ENCODE measurements at places on chromosomes 5 and 9.
A peak's percentile ranks its signal among the peaks of the same experiment; 100 is the strongest.

DNA sequence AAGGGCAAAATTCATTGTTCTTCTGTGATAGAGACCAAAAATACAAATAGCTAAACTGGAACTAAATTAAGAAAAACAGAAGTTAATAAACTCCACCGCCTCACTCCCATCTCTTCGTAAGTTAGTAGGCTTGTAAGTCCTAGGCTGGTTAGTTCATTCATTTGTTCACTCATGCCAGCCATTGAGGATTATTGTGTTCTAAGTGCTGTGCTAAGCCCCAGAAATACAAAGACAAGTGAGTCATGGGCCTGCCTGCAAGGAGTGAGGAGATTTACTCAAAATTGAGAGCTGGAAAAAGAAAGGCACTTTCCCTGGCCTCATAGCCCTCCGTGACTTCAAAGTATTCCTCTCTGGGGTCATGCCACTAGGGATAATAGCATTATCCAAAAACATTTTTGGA is 8.5 kb downstream of the DOCK8 start:
- DNase-seq, result no peak

GRCh38 chr9:129322022-129322621 is 144.1 kb upstream of the IER5L start:
- peak; percentile 64 for DNase-seq

GRCh38 chr5:80569961-80570786 is at the start of gene ANKRD34B:
Gene ANKRD34B (minus strand): TSS chr5:80570280. CDS start chr5:80560019, 10,261 bp downstream.
- DNase-seq, result no peak

- DNase-seq, result no peak
Measured at GRCh38 chr5:31577438-31577837, 45.3 kb downstream of the C5orf22 start.

- DNase-seq, result no peak
Measured at GRCh38 chr5:167665841-167666375, 625.5 kb upstream of the WWC1 start.

DNA sequence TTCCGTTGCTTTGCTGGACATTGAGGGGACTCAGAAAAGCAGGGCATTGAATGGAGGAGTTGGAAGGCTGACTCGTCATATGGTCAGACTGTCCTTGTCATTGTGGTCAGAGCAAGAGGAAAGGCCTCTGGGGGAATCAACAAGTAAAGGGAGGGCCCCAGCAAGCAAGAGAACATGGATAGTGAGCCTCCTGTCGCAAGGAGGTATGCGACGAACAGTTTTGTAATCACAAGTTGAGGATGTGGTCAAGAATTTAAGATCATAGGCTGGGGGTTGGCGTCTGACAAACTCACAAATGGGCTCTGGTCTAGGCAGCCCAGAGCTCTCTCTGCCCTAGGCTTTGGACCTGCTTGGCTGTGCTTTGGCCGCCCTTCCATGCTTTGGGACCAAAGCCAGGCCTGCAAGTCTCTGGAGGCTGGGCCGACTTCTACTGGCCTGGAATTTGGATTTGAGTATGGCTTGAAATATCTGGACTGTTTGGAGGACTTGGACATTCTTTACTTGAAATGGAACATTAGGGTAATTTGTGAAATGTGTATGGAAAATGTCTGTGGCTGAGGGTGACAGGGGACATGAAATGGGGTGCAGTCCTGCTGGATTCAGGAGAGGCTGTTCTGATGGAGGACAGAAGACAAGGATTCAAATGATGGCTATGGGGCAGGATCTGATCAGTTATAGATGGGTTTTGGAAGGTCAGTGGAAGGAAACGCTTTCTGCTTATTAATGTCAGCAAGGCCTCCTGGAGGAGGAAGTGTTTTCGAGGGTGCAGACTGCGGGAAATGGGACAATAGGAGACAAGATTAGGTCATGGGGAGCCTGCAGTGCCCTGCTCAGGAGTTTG is 19.2 kb upstream of the NDST1 start:
- no peak for DNase-seq

DNA sequence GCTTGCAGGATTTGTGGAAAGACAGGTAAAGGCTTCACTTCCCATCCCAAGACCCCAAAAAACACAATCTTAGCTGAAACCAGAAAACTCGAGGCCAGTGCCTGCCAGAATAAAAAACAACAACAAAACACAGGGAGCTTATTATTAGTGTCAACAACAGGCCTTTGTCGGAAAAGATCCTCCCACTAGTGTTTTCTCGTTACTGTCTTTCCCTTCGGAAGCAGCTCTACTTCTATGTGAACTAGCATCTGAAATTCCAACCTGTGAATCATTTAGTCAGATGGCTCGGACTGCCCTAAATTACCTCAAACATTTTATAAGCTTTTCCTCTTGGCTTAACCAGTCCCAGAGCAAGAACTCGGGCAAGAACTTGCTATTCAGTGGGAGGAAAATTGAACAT is 122.2 kb upstream of the GNA14 start:
- DNase-seq, result no peak

DNA sequence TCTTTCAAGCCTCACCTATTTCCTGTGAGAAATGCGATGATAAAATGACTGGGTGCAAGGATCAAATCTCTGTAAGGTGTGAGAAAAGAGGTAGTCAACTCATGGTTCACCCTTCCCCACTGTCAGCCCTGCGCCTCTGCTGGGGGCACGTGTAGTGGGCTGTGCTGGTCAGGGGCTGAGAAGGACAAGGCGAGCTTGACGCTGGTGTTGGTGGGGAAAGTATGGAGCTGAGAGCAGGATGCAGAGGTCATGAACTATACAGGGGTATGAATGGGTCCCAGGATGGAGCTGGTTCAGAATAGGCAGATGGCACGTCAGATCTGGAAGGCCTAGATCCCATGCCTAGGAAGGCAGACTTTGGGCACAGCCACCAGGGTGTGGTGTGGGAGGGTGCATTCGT is 20.6 kb downstream of the PITX1 start:
- DNase-seq, result peak; percentile 53

GRCh38 chr5:172975289-172975688 is 8.3 kb upstream of the ATP6V0E1 start:
- no peak for DNase-seq

DNA sequence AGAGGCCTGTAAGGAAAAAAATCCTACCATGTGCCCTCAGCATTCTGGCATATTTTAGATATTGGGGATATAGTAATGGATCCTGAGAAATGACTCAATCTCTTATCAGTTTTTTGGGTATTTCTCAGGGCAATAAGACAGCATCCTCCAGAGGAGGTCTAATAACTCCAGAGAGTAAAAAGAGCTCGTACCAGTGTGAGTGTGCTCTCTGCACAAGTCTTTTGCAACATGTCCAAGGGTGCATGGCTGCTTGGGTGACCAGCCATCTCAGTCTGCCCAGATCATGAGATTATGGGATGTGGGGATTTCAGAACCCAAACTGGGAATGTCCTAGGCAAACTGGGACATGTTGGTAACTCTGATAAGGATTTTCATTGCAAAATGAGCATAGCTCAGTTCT is 15.3 kb downstream of the ASPN start:
- no peak for DNase-seq

DNA sequence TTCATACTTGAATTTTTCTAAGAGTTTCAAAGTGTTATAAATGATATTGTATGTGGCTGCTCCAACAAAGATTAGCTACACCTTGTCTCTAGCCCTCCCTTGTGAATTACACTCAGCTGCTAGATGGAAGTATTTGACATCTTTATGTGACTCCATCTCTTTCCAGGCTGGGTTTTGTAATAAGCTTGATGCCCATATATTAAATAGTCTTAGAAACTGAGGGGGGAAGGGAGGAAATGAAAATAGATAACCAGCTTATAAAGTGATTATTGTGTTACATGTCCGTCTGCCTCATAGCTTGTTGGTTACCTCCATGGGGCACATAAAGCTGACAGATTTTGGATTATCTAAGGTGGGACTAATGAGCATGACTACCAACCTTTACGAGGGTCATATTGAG is 63.4 kb downstream of the CD180 start:
- DNase-seq, result no peak

- DNase-seq, result no peak
Measured at GRCh38 chr9:21043841-21044240, 12.4 kb upstream of the HACD4 start.

- DNase-seq, result no peak
Measured at GRCh38 chr9:109477258-109478050, 20.7 kb downstream of the PTPN3 start.

GRCh38 chr5:105806596-105806995 is 1864.1 kb downstream of the EFNA5 start:
- no peak for DNase-seq

DNA sequence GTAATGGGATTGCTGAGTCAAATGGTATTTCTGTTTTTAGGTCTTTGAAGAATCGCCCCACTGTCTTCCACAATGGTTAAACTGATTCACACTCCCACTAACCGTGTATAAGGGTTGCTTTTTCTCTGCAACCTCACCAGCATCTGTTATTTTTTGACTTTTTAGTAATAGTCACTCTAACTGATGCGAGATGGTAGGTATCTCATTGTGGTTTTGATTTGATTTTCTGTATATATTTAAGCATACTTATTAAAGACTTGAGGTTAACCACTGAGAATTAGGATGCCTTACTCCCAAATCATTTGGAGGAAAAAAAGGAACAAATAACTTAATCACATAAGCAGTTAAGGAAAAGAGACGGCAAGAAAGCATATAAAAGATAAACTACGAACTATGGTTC is 181.6 kb upstream of the FST start:
- DNase-seq, result no peak

DNA sequence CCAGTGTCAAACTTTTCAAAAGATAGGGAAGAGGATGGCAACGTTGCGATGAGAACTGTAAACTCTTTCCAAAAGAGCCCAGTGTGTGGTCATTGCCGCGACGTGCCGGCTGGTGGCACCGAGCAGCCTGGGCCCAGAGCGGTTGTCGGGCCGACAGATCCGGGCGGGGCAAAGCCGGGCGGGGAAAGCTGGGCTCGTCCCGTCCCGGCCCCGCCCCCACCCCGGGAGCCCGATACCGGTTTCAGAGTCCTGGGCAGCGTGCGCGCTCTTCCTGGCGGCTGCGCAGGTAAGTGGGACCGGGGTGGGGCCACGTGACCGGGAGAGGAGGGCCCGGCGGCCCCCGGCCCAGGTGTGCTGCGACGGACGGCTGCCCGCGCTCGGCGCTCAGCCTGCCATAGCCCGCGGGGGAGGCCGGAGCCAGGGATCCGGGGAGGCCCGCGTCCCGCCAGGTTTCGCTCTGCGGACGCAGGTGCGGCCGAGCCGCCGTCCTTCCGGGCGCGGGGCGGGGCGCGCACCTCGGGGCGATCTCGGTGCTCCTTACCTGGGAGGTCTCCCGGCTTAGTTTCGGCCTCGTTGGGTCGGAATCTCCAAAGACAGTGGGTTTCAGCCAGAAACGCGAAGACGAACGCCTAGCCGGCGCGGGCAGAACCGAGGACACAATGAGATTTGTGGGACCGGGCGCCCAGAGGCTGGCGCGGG is at the start of gene MARVELD2:
TSS of gene MARVELD2 (plus strand) at position 232 of the 699 bp plus-strand sequence. CDS start 4,270 bp downstream, outside the sequence.
- DNase-seq, result peak; percentile 93

GRCh38 chr5:180380856-180381255 is 27.7 kb upstream of the GFPT2 start:
- no peak for DNase-seq

GRCh38 chr5:143896966-143897365 is 85.0 kb downstream of the HMHB1 start:
- DNase-seq, result no peak

DNA sequence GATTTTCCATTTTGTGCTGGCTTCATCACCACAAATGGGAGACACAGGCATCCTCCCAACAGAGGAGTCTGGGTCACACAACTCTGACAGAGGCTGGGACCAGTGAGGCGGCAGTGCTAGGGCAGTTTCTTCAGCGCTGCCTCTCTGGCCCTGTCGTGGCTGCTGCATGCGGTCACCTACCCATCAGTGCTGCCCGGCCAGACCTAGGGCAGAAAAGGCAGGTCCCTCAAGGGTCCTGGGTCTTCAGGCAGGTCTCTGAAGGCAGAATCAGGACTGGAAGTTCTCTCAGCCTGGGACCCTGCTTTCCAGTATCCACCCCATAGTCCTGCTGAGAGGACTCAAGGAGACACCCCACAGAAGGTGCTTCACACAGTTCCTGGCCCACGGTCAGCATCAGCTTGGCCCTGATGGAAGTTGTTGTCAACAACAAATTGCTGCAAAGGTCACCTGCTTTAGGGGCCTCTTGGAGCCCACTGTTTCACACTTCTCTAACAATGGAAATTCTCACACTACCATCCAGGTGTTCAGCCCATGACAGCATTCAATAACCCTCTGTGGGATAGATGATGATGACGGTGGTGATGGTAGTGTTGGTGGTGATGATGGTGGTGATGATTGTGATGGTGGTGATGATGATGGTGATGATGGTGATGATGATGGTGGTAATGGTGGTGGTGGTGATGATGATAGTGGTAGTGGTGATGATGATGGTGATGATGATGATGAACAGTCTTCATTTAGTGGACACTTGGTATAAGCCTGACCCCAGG is 146.4 kb upstream of the PPP1R26 start:
- DNase-seq, result no peak

DNA sequence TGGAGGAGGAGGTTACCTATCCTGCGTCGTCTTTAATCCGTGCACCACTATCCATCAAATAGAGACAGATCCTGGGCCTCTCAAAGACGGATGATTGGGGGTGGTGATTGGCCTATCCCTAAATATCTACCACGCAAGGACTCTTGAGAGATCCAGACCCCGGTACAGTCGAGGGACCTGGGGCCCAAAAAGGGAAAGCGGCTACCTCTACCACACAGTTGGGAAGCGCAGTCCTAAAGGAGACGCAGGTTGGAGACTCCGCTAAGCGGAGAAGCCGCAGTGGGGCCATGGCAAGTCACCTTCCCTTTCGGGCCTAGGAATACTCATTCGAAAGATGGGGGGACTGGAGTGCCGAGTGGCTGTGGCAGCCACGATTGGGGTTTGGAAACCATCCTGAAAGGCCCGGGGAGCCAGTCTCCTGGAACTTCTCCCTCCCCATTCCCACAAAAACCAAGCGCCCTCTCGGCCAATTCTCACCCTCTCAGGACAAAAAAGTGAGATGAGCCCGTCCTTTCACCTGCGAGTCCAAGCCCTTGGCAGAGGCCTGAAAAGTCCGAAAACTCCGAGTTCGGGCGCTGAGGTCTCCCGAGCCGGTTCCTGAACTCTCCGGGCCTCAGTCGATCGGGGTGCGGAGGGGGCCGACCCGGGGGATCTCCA is 499 bp upstream of the FOXE1 start:
- no peak for DNase-seq

- no peak for DNase-seq
Measured at GRCh38 chr5:35331956-35332950, 102.0 kb upstream of the PRLR start.

DNA sequence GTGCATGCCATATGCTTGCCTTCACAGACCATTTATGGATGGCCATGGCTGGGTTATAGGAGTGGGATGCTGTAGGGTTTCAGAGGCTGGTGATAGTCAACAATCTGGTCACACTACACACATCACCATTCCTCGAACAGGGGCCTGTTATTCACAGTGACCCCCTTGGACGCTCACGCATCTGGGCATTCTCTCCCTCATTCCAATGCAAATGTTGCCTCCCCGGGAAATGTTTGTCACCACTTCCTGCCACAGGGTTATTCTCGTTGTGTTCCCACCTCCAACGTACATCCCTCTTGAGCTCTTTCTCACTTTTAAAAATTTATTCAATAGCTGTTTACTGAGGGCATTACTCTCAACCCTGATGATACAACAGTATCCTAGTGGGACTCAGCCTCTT is 135.4 kb downstream of the SCAMP1 start:
- no peak for DNase-seq

GRCh38 chr5:100950985-100951384 is 47.9 kb upstream of the ST8SIA4 start:
- no peak for DNase-seq

Data from mesenteric fat pad (tissue), 1 donor.